Putamen (tissue), 1 donor: ENCODE measurements at places on chromosomes 13 and 19.

DNA sequence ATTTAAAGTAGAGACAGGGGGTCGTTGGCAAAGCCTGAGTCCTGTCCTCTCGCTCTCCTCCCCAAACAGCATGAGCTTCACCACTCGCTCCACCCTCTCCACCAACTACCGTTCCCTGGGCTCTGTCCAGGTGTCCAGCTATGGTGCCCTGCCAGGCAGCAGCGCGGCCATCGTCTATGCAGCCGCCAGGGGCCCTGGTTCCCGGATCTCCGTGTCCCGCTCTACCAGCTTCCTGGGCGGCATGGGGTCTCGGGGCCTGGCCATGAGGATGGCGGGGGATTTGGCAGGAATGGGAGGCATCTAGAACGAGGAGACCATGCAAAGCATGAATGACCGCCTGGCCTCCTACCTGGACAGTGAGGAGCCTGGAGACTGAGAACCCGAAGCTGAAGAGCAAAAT is 1117.2 kb upstream of the MIR17HG start:
- DNase-seq: no peak

GRCh38 chr13:99995589-99996380 is 14.2 kb downstream of the ZIC2 start:
- no peak for DNase-seq

DNA sequence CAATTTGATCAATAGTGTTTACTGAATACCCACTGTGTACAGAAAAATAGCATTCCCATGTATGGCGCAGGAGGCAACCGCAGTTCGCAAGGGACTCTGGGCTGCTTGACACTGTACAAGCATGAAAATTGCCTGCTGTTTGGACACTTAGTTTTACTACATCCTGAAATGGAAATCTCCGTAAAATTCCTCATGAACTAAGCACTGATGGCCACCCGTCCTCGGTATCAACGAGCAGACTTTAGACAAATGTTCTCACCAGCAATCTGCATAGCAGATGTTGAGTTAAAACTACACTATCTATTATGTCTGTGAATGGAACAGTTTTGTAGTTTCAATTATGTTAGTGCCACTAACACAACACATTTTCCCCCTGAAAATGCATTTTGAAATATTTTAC is 294.7 kb downstream of the DCLK1 start:
- DNase-seq: no peak

DNA sequence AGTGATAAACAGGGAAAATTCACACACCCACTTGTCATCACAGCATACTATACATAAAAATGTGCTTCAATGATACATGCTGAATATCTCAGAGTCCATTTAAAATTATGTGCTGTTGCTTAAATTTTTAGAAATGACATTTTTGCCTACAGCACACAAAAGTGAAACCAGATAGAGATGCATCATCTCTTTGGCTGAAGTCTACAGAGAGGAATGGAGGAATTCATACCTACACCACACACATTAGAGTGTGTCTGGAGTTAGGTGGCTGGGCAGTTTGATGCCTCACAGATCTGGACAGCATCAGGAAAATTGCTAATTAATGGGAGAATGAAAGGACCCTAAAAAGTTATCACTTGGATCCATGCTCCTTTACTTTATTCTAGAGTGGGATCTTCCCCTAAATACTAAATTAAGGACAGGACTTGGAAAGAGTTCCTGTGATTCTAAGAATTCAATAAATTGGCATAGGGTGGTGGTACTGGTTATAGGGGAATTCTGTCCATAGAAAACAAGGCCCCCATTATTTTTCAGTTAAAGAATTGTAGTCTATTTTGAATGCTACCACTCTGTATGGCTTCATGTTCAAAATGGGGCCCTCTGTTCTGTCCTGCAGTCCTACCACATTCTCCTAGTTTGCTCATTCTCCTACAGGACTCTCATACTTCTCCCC is 41.3 kb downstream of the RCBTB2 start:
- no peak for DNase-seq

- DNase-seq: no peak
Observed at GRCh38 chr19:47072323-47072722, 23.9 kb upstream of the TMEM160 start.
